ENCODE measurements at places on chromosomes 11 and 22.
A peak's percentile ranks its signal among the peaks of the same experiment; 100 is the strongest.

DNA sequence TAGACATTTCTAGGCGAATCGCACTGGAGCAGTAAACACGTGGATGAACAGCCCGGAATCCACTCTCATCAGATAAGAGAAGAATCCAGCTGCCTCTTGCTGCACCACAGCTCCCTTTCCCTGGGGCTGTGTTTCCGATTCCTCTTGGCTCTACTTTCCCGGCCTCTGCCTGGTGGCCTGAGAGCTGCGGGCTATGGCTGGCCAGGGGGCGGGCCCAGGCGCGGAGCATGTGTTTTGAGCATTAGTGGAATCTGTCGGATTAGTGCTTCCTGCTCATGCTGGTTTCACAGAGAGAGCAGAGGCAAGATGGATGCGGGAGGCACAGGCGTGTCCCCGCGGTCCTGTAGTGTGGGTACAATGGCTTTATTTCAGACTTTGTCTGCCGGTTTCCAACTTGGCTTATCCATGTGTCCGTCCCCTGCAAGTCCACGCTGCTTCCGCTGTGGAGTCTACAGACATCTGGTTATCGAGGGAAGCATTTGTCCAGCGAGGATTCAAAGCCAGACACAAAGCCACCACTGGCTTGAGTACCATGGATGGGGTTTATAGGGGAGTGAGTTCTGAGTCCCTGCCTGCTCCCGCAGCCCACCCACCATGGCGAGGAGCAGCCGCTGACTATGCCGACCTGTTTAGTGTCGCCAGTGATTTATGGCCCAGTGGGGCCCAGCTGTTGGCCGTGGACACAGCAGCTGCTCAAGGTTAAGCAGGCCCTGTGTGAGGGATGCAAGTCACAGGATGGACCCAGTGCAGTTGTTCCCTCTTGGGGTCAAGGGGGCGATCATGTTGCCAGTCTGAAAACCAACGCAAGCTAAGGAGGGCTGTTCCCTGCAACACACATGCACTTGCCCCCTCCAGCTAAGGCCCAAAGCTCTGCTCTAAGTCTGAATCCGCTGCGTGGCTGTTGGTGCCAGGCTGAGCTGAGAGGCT, 43.3 kb upstream of the EP300 start:
- no peak for DNase-seq

DNA sequence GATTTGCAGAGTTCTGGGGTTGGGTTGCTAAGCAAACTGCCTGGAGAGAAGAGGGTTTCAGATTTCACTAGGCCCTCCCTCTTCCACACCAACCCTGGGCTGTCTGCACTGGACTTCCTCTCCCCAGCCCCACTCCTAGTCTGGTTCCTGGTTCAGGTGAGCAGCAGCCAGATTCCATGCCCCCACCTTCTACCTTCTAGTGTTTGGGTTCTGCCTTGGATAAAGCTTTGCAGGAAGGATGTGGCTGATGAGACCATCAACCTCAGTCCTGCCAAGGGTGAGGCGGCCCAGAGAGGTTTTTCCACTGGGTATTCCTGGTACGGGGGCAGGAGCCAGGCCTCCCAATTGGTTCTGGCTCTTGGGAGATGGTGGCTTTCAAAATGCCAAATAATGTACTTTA, 68.3 kb downstream of the BCR start:
- DNase-seq = no peak

DNA sequence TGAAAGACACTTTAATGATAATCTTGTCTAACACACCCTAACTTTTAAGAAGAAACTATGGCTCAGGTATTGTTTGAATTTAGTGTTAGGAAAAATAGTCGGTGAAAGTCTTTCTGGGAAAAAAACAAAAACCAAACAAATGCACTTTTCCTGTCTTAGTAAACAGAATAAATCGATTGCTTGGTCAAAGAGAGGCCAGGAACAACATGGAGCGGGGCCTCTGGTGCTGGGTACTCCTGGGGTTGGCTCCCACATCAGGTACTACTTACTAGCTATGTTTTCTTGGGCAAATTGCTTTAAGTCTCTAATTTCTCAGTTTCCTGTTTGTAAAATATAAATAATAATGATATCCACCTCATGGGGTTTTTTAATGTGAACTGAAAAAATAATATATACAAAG, 46.8 kb downstream of the NAV2 start:
- DNase-seq = no peak

GRCh38 chr22:21921729-21922128, 30.9 kb downstream of the PPM1F start:
- DNase-seq = no peak

DNA sequence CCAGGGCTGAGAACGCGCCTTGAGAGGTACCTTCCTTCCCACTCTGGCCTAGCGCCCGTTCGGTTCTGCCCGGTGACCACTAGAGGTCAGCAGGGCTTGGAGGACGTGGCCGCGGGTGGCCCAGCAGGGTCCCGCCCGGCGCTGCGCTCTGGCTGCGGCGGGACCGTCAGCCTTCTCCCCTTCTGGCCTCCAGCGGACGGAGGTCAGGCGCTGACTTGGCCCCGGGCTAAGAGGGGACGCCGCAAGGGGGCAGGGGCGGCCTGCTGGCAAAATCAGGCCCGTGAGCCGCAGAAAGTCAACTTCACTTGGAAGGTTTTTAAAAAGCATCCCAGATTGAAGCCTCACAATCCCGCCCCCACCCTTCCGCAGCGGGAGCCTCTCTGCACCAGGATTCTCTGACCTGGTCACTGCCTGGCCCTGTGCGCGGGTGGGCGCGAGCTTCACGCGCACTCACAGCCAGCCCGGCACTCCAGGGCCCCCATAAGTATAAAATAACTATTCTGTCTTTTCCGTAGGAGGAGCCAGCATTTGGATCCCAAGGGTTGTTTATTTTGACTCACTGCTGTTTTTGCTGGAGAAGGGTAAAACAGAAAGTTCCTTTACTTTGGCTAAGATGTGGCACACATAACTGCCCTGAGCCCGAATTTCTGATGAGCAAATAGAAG, 23.2 kb upstream of the ZBTB16 start:
- DNase-seq = peak; percentile 28

DNA sequence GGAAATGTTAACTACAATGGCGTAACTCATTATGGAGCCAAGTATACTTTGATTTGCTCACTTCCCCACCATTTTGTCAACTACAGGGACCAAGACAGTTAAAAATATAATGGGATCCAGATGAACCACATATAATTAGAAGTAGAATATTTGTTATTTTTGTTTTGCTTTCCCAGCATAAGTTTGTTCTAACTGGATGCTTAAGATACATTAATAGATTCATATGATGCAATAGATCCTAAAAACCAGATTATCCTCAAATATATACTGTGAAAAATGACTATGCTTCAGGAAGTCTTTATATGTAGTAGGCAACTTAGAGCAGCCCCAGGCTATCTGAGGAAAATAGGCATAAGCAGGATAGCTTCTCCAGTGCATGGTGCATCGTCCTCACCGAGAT, 38.3 kb downstream of the SESN3 start:
- no peak for DNase-seq

GRCh38 chr11:114061048-114061680, 1.7 kb downstream of the ZBTB16 start:
- no peak for DNase-seq

GRCh38 chr11:16047073-16047472, 309.3 kb downstream of the SOX6 start:
- no peak for DNase-seq

DNA sequence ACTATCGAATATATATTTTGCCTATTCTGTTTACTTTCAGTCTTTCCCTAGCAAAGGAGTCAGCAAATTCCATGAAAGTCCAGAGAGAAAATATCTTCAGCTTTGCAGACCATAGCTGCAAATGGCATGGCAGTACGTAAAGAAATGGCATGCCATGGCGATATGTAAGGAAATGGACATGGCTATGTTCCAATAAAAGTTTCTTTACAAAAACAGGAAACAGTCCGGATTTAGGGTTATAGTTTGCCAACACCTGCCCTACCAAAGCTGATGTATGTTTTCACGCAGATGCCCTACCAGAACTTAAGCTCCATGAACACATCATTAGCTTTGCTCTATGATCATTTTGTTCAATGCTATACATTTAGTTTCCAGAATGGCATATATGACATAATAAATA, 19.5 kb downstream of the KIAA0930 start:
- DNase-seq = no peak

DNA sequence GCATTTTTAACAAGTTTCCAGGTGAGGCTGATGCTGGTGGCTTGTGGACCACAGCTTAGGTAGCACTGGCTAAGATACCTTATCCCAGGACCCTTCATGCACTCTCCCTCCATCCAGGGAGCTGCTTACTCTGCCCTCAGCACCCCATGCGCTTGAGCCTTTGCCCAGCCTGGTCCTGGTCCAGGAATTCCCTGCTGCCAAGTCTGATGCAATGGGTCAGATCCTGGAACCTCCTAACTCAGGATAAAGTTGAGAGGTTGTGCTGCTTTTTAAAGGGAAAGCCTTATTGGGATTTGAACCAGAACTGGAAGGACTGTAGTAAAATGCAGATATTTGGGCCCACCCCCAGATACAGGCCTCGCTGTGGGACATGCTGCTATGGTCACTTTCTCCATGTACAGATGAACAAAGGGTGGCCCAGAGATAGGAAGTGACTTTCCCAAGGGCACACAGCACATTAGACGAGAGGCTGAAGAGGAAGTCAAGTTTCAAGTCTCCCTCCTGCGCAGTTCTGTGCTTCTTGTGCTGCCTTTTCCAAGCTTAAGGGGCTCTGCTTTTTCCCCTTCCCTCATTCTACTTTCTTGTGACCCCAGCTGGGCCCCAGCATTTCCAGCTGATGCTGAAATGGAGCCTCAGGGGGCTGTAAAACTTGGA, 824 bp upstream of the LGALS12 start:
- no peak for DNase-seq

DNA sequence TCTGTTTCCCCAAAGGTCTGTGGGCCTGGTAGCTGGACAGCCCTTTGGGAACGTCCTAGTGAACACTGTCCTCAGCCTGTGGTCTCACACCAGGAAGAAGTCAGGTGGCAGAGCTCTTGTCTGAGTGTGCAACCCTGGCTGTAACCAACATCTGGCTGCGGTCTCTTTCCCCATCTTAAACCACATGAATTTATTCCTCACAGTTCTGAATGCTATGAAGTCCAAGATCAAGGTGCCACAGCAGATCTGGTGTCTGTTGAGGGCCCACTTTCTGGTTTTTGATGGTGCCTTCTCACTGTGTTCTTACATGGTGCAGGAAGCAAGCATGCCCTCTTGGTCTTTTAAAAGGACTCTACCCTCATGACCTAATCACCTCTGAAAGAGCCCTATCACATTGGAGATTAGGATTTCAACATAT, 2.7 kb downstream of the UPB1 start:
- DNase-seq = no peak

GRCh38 chr22:47355776-47356510, 593.5 kb downstream of the TBC1D22A start:
- no peak for DNase-seq

DNA sequence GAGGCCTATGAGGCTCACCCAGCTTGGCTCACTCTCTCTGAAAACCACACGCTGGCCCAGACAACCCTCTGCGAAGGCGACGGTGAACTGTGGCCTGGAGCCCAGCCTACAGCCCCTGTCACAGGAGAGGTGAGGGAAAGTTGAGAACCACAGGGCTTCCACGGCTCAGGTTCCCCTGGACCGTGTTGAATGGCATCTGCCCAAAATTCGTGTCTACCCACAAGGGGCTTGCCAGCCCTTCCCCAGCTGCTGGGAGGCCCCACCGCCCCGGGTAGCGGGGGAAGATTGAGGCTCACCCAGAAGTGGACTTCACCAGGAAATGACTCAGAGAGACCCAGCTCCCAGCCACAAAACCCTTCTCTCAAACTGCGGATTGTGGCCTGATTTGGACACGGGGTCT, 197.1 kb downstream of the CTTN start:
- no peak for DNase-seq

GRCh38 chr22:23527971-23528740, 51.9 kb downstream of the IGLL1 start:
- no peak for DNase-seq
